Activated CD4-positive, alpha-beta T cell treated with anti-CD3 and anti-CD28 coated beads for 24 hours (primary cell): ENCODE measurements at places on chromosomes 5 and 9.

DNA sequence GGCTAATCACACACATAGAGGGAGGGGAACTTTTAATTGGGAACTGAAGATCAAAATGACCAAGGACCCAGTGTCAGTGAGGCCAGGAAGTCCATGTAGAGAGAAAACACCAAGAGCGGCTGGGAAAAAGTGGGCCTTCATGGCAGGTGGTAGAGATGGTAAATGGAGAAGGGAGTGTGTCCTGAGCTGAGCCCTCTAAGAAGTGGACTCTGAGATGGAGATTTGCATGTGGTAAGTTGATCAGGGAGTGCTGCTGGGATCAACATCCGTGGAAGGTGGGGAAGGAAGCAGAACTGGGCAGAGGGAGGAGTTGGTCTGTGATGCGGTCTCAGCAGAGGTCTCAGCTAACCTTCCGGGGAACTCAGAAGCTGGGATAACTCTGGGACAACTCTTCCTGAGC is 18.9 kb upstream of the PDZD2 start:
- no peak for DNase-seq

- no peak for DNase-seq
Observed at GRCh38 chr5:80804332-80804731, 149.5 kb upstream of the DHFR start.

GRCh38 chr9:112354081-112354743 is 20.8 kb upstream of the PTBP3 start:
- DNase-seq, result no peak

GRCh38 chr5:154178661-154179060 is 11.9 kb upstream of the GALNT10 start:
- no peak for DNase-seq

- DNase-seq, result no peak
Observed at GRCh38 chr5:65951330-65951729, 25.0 kb downstream of the ERBIN start.

GRCh38 chr9:34985311-34985899 is 4.1 kb upstream of the DNAJB5 start:
- DNase-seq, result peak; percentile 49

DNA sequence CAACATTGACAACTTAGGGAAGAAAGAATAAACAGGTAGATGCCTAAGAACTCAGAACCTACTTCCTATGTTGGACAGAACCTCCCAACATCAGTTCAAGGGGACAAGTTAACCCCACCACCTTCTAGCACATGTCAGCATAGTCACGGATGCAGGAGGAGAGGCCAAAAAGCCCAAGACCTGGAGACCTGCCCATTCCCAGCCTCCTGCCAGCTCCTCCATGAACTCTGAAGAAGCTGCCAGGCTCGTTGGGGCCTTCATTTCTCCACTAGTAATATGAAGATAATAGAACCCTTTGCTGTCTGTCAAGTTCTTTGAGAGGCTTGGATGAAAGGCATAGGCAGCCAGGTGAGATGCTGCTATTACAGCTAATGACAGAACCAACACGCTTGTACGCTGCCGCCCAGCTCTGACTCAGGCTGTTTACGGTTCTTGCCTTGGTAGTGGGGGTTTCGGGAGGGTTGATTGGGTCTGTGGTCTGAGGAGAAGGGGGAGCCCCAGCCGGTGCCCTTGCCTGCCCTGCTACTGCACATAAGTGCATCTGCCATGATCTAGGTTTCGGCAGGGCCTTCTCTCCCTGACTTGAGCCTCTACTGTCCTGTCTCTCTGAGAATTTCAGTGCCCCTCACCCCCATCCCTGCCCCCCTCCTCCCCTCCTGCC is 82.2 kb downstream of the NRG2 start:
- no peak for DNase-seq

DNA sequence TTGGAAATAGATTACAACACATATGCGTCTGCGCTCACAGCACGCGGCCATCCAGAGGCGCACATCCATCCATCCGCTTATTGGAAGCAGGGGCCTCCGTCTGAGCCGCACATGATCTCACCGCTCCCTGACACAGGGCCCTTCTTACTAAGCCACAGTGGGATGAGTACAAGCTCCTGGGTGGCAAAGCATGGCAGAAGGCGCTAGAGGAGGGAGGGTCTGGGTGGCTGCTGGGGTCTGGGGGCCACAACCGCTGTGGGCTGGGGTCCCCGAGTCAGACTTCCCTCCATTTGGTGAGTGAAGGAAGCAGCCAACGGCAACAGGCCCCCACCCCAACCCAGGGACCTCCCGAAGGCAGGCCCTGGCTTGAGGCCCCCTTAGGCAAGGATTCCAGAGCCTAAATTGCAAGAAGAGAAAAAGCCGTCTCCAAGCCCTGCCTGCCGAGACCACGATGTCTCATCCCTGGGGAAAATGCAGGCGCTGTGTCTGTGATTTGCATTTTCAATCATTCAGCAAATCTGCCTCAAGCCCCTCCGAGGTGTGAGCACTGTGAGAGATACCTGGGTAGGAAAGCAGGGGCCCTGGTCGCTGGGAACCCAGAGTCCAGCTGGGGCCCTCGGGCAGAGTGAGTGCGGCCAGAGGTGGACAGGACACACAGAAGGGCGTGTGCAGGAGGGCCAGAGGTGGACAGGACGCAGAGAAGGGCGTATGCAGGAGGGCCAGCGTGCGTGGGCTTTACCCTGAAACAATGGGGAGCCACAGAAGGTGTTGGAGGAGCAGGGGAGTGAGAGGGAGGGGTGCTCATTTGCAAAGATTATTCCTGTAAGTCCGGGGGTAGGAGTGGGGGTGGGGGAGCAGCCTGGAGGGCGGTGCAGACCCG is 135.7 kb downstream of the OLFM1 start:
- no peak for DNase-seq

DNA sequence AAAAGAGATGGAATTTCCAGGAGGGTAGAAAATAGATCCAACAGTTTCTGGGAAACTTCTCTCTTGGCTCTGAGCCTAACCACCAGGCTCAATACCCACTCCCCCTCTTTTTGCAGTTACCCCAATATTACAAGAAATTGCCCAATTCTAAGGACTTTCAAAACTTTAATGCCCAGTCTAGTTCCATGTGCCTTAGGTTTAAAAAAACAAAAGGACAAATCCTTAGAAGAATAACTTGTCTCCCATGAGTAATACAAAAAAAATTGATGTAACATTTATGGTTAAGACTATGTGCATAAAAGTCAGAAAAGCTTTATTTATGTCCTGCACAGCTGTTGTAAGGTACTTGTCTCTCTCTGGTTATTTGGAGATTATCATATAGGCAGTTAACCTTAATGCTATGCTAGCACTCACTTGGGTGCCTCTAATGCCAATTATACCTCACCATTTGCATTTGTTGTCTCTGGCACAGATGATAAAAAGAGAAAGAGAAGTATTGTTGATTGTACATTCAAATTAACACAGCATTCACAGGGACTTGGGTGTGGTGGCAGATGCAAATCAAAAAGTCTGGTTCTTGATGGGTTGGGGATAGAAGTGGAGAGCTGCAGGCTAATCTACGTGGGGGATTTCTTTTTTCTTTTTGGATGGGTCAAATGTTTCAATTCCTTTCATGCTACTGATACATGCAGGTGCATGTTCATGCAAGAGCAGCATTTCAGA is 159.4 kb downstream of the PIK3R1 start:
- DNase-seq, result no peak

GRCh38 chr5:161284445-161284844 is 262.1 kb downstream of the GABRB2 start:
- no peak for DNase-seq

DNA sequence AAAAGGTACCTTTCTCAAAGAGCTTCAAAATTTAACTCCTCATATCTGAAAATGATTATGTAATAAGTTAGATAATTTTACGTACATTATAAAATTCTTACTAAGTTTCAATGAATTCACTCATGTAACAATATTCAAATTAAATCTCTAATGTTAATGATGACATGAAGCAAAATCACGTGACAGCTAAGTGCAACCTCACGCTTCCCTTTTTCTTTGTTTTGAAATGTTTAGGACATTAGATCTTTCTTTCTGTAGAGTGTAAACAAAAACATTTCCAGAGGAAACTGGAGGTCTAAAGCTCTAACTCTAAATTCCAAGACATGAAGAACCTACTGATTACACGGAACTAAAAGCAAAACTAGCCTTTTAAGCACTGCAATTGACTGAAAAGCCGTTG is 227.3 kb upstream of the TBCA start:
- no peak for DNase-seq

DNA sequence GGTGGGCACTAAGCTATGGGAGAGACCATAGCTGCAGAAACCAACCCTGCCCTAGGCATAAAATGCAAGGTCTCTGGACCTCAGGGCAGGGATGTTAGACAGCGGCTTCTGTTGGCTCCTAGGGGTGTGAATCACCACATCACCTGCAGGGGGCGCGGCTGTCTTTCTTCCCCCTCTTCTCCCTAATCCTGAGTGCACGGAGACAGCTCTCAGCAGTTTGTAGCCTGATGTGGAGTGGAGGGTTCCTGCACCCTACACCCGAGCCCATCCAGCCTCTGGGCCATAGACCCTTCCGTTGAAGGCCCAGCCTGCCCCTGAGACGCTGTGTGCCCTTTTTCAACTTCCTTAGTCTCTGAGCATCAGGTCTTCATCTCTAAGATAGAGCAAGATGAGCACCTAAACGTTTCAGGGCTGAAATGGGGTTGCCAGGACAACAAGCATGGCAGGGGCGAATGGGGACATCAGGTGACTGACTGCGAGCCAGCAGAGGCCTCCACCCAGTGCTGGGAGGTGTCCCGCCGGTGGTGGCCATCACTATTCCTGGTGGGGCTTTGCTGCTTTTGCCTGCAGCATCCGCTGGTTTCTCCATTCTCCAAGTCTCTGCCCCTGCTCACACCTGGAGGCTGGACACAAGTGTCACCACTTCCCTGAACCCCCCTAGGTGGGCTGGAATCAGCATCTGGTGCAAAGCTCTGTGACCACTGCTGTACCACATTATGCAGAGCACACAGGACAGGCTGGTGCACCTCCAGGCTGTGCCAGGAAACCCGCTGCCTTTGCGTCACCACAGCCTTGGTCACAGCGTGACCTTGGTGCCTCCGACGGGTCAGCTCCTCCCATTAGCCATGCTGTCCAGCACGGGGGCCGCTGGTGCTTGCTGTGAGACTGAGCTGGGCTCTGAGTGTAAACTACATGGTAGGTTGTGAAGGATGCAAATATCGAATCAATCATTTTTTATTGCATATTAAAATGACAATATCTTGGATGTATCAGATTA is 2.5 kb upstream of the SEC16A start:
- DNase-seq, result peak; percentile 81

DNA sequence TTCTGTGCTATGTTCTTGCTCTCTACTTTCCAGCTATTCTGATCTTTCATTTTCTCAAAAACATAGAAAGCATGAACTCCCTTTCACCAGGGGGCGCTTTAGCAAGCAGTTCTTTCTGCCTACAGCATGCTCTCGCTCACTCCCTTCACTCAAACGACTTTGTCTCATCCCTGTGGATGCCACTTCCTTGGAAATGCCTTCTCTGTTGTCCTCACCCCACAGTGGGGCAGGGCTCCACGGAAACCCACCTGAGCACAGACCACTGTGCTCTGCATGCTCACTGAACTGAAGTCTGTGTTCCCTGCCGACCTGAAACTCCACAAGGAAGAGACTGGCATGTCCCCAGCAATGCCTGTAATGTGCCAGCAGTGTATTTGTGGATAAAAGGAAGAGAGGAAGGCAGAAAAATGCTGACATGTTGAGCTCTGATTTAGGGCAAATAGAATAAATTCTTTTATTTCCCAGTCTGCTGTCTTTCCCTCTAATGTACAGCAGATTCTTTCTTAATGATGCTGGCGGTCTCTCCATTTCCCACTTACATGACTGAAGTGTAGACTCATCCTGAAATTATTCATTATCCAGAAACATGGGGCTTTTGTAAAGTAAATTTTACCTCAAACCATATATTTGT is 4.9 kb upstream of the ROR2 start:
- DNase-seq, result no peak

DNA sequence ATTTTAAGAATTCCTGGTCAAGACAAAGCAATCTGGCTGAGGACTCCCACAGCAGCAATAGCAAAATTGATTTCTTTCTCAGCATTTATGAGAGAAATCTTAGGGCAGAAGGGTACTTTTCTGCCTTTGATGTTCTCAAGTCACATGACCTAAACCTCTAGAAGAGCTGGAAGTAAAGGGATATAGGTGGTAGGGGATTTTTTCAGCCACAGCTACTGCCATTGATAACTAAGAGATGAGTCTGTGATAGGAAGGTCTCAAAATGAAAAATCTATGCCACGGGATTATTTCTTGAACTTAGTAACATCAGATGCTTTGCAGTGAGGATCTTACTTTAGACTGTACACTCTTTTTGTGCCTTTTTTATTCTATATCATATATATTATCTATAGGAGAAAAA is 35.6 kb downstream of the IL6ST start:
- DNase-seq, result no peak

DNA sequence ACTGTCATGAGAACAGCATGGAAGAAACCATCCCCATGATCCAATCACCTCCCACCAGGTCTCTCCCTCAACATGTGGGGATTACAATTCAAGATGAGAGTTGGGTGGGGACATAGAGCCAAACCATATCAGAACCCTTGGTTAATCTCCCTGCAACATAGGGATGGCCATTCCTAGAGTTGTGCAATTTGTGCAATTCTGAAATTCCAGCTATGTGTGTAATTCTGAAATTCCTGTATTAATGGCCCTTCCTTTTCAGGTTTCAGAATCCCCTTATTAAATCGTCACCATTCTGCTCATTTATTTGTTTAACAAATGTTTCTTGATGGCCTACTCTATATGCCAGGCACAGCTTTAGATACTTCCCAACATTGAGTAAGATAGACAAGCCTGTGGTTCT is 282.6 kb downstream of the SMARCA2 start:
- DNase-seq, result no peak

GRCh38 chr5:127306647-127307046 is 16.1 kb downstream of the MEGF10 start:
- no peak for DNase-seq

DNA sequence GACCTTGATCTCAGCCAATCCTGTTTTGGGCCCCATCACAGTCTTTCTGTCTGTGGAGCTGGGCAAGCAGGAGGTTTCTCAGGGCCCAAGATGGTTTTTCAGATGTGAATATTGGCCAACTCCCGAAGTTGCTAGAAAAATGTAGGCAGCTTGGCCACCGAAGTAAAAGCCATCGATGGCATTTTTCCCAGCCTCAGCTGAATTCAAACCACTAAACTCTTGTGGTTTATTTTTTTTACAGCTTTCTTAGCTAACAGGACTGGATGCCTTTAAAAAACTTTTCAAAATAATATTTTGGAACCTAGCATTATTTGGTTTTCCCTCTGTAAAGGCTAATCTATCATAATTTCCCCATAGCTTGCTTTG is 102.5 kb upstream of the ERCC6L2 start:
- DNase-seq, result no peak

- DNase-seq, result no peak
Observed at GRCh38 chr9:127163409-127163808, 41.0 kb upstream of the ANGPTL2 start.

GRCh38 chr5:7186818-7187217 is 209.1 kb upstream of the ADCY2 start:
- DNase-seq, result no peak

- no peak for DNase-seq
Observed at GRCh38 chr5:123097871-123098735, 9.1 kb downstream of the PRDM6 start.
